Glomerular endothelial cell (primary cell): ENCODE measurements at places on chromosomes 7 and 10. TPM values are rescaled to one million over a fixed set of nuclear protein-coding genes. Genes with fewer than 3 reads are reported as not detected.

Gene SLC35B4
- 12.5 and 23.4 TPM in 2 replicates for total RNA-seq

GRCh38 chr7:86653919-86654659 lies 10.4 kb downstream of the GRM3 start:
- no peak for DNase-seq

Gene NEUROG3
- not detected in 2 replicates for total RNA-seq

- DNase-seq: no peak
These were observed 1.5 kb upstream of the C1GALT1 start for GRCh38 chr7:7180725-7181449.

GRCh38 chr10:61472090-61472674 lies 19.0 kb upstream of the TMEM26 start:
- no peak for DNase-seq

DNA sequence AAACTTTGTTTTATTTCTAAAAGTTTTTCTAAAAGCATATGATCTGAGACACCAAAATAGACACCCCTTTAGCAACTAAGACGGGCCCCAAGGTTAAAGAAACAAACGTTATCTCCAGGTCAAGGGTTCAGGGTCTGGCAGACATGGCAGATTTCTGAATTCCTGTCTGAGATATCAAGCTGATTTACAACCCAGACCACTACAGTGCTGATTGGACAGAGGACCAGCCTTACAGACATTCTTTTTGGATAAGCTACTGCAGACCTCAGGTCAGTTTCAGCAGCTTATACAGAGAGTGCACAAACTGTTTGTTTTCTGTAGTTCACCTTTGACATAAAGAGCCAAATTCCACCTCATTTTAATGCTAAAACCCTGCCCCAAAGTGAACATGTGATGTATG lies 34.8 kb downstream of the SVOPL start:
- no peak for DNase-seq

Gene TMEM176B
- total RNA-seq: not detected in 2 replicates

GRCh38 chr7:84113286-84113685 lies 81.3 kb downstream of the SEMA3A start:
- no peak for DNase-seq

GRCh38 chr7:137975768-137976167 lies 26.1 kb downstream of the CREB3L2 start:
- no peak for DNase-seq

Gene SAMD8
- 19.7 and 29.3 TPM in 2 replicates for total RNA-seq

Gene UPF2
- total RNA-seq: 13.1 and 17.1 TPM in 2 replicates

DNA sequence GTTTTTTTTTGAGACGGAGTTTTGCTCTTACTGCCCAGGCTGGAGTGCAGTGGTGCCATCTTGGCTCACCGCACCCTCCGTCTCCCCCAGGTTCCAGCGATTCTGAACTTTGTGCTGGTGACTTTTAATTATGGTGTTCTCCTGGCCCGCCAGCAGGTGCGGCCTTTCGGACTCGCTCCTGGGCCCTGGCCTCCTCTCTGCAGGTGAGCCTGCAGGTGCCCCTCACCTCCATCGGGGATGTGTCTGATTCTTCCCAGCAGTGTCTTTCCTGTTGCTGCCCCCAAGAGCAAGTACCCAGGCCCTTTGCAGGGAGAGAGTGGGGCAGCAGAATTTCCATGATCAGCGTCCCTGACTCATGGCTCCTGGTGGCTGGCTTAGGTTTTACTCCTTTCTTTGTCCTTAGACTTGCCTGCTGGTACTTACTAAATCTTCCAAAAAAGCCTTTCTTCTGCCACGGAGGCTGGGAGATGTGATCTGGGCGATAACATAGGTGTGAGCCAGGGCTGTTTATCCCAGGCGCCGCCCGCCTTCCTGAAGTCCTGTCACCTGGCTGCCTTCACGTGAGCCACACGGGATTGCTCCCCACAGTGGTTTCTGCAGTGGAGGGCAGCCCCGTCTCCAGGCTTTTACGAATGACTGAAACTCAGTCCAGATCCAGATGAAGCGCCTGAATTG lies 10.7 kb downstream of the WIPI2 start:
- no peak for DNase-seq

DNA sequence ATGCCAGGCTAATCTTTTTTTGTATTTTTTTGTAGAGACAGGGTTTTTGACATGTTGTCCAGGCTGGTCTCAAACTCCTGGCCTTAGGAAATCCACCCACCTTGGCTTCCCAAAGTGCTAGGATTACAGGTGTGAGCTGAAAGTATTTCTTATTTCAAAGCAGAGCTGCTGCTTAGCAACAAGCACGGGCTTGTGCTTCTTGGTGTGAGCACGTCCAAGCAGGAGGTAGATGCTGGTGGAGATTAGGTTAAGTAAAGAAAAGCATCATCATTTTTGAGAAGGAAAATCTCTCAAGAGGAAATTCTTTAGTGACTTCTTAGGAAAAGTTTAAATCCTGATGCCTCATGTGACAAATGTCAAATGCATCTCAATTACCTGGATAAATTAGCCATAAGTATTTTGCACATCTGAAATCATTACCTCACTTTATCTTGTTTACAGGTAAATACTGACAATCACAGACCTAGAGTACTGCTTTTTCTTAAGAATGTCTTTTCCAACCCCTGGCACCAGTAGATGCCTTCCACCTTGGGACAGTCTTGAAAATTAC lies 431.8 kb upstream of the FZD8 start:
- DNase-seq: no peak

Gene OR2A7
- total RNA-seq: 1.5 TPM in 1 of 2 replicates, not detected in the other

Gene PSAP
- 1,624 and 1,972 TPM in 2 replicates for total RNA-seq

DNA sequence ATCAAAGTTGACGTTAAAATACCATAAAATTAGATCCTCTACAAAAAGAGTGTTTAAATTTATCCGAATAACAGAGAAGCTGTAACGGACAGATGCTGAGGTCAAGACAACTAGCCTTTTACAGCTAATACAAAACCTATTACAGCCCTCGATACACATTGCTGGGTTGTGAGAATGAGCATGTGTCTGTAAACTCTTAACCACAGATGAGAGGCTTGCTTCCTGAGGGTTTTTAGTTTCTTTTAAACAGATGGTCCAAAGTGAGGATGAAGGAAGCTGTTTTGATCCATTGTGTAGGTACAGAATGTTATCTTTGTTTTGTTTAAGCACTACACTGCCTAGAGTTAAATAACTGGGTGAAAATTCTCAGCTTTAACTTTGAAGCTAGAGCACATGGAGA lies 578.2 kb downstream of the PARD3 start:
- DNase-seq: no peak

Gene C10orf67
- not detected in 2 replicates for total RNA-seq

DNA sequence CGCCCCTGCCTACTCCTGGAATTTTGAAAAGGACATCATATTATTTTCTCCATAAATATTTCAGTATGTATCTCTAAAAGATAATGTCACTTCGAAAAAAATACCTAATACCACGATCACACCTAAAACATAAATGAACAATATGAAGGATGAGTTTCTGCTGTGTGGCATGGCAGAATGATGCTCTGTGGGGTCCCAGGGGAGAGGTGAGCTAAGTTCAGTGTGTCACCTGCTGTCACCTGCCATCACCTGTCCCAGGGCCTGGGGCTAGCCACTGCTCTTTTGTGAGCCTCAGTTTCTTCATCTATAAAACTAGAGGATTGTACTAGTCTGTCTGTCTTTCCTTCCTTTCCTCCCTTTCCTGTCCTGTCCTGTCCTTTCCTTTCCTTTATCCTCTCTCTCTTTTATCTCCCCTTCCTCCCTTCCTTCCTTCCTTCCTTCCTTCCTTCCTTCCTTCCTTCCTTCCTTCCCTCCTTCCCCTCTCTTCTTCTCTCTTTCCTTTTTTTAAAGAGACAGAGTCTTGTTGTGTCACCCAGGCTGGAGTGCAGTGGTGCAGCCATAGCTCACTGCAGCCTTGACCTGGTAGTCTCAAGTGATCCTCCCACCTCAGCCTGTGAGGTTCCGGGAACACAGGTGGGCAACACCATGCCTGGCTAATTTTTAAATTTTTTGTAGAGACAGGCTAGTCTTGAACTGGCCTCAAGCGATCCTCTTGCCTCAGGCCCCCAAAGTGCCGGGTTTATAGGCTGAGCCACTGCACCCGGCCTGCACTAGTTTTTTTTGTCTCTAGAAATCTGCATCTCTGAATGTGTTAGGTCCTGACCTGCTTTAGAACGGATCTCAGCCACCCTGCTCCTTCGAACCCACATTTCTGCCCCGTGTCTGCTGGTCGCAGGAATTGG lies 43.1 kb downstream of the CUX1 start:
- no peak for DNase-seq

- DNase-seq: no peak
These were observed 27.0 kb upstream of the SUN1 start for GRCh38 chr7:805261-805660.
